HEK293T (cell line): ENCODE measurements at places on chromosomes 4 and X.

GRCh38 chrX:29890646-29891200 lies 324.6 kb upstream of the MAGEB2 start:
- DNase-seq, result no peak

DNA sequence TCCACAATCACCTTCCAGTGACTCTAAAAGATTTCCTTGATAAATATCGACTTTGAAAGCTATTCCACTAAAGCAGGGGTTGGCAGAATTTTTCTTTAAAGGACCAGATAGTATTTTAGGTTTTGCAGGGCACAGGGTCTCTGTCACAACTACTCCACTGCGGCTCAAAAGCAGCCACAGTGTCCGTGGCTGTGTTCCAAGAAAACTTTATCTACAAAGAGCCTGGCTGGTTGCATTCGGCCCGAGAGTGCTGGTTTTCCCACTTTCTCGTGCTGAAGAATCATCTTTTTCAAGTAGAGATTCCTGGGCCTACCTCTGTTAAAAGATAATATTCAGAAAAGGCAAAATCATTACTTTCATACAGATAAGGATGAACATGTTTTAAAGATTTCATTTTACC lies 55.6 kb downstream of the TSPAN7 start:
- no peak for DNase-seq

DNA sequence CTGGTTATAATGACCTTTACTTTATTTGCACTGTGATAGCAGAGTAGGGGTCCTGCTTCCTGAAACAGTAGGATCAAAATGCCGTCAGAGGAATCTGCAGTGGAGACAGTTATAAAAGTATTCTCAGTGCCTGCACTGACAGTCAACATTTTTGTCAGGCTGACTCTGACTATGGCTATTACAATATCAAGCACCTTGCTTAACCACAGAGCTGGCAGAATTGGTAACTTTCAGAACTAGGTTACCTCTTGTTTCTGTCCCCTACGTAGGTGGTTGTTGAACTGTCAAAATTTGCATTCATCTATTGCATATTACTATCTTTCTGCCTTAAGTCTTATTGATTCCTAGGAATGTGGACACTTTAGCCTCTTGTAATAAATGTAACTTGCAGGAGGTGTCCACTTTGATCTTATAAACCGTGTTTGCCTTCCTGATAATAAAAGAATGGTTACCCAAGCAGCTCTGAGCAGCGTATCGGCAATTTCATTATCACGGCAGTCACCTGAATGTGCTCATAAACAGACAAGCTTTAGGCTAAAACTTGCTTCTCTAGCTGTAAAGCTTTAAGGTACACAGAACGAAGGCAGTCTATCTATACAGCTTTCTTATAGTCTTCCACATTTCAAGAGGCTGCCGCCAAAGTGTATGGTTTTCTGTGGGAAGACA lies 353.0 kb upstream of the GALNT7 start:
- no peak for DNase-seq

GRCh38 chr4:182562350-182562749 lies 319.1 kb downstream of the TENM3 start:
- no peak for DNase-seq

DNA sequence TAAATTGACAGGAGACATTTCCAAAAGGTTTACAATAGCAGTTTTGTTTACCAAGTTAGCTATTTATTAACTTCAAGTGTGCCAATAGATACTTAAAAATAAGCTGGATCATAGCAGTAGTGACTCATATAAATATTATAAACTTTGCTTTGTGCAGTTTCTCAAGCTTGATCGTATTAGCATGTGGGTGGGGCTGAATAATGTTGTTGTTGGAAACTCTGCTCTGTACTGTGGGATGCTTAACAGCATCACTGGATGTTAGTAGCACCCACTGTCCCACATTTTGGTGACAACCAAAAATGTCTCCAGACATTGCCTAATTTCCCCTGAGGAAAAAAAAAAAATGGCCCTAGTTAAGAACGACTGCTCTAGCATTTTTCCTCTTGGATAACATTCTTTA lies 855.2 kb upstream of the ADGRL3 start:
- no peak for DNase-seq

GRCh38 chr4:176849076-176849475 lies 56.4 kb upstream of the VEGFC start:
- DNase-seq, result no peak

DNA sequence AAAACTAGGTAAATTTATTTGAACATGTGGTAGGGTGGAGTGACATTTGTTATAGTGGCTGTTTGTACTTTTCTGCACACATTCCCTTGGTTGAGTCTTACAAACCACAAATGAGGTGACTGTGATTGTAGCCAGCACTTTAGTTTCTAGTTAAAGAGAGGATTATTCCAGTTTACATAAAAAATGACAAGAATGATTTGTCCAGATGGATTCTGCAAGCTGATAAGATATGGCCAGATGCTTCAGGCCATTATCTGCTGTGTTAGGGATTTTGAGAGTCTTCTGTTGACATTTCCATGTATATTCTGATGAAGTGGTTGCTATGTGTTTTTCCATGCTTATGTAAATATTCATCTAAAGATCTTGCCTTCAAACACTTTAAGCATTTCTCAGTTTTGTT lies 31.0 kb upstream of the PDE5A start:
- DNase-seq, result no peak

- DNase-seq, result peak; percentile 38
Observed at GRCh38 chr4:87353592-87353991, 30.9 kb upstream of the HSD17B13 start.

GRCh38 chr4:120926358-120927025 lies 4.0 kb upstream of the PRDM5 start:
- DNase-seq, result no peak

- no peak for DNase-seq
Observed at GRCh38 chr4:169114341-169114974, 104.4 kb upstream of the CBR4 start.

GRCh38 chrX:5145957-5146356 lies 1082.7 kb downstream of the NLGN4X start:
- DNase-seq, result no peak

DNA sequence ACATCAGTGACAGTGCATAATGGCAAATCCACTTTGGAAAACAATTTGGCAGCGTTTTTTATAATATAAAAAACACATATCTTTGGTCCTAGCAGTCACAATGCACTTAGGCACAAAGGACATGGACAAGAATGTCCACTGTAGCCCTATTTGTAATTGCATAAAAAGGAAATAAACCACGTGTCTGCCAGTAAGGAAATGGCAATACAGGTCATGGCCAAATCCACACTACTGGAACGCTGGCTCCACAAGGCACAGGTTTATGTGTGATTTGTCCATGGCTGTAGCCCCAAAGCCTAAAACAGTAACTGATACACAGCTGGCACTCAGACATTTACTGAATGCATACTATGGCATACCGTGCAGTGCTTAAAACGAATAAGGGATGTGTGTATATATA lies 69.7 kb downstream of the CD99L2 start:
- no peak for DNase-seq

DNA sequence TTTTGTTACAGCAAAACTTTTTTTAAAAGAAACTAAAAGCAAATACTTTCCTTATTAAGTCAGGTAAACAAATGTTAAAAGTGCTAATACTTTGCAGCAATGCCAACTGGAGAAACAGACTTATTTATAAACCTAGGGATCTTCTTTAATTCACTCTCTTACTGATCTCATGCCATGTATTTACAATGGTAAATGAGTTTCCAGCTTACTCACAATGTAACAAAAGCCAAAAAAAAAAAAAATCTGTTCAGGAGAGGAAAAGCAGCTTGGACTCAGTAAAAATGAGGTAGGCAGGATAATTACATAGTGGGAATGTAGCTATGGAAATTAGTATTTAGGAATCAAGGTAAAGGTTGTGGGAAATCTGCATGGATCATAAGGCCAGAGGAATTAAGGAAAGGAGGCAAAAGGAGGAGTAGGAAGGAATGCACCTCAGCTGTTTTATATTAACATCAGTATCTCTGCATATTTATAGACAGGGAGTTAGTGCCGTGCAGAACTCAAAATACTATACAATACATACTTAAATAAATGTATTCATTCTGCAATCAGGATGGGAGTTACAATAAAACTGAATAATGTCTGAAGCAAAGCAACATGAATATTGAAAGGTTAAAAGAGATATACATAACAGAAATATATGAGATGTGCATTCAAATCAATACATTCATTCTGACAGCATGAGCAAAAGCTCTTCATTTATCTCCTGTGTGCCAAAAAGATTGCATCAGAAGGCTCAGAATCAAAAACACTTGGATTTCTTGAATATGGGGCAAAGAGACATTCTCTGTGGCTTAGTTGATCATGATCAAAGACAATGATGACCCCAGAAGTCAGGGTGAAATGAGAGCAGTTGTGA lies 57.9 kb upstream of the ETNPPL start:
- DNase-seq, result no peak

GRCh38 chr4:159487284-159487747 lies 384.4 kb downstream of the RAPGEF2 start:
- DNase-seq, result peak; percentile 73

DNA sequence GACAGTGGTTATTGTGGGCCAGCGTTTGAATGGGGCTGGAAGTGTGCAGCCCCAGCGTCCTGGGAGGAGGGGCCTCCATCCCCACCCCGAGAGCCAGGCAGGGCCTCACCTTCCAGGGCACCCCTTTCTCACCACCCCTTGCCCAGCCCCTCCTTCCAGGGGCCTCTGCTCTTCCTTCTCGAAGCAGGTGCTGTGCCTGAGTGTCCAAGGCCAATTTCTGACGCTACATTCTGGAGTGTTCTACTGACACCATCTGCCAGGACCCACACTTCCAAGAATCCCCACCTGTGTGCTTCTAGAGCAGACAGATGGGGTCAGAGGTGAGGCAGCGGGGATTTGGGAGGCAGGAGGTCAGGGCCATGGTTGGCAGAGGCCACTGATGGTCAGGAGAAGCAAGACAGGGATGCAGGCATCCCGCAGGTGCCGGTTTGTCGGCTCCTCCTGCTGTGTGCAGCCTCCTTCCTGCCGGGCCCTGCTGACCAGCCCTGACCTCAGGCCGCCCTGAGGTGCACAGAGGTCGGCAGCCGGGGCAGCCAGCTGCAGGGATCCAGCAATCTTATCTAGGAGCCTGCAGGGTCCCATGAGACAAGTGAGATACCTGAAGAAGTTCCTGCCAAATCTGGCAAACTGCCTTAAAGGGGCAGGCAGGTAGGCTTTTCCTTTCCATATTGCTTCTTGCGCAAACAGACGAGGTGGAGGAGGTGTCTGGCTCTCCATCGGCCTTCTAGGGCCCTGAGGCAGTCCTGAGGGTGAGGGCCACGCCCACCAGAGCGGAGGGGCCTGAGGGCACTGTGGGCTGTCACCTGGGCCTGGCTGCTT lies 18.8 kb downstream of the MSANTD1 start:
- DNase-seq, result no peak

GRCh38 chr4:52648836-52649235 lies 10.3 kb downstream of the USP46 start:
- DNase-seq, result no peak

- DNase-seq, result no peak
Observed at GRCh38 chrX:17710871-17711301, 26.4 kb upstream of the SCML1 start.

DNA sequence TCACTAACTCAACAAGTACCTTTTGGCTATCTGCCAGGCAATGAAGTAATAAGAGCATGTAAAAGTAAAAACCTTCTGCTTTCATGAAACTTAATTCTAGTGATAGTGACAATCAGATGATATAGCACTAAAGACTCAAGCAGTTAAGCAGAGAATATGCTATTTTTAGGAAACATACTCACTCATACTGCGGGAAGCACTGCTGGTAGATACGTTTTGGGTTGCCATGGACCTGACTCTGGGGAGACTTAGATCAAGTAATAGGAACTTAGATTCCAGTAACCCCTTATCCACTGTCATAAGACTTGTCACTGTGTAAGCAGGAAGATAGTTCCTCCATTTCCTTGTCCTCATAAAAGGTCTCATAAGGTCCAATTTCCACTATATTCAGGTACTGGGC lies 386.3 kb downstream of the DMD start:
- DNase-seq, result no peak

DNA sequence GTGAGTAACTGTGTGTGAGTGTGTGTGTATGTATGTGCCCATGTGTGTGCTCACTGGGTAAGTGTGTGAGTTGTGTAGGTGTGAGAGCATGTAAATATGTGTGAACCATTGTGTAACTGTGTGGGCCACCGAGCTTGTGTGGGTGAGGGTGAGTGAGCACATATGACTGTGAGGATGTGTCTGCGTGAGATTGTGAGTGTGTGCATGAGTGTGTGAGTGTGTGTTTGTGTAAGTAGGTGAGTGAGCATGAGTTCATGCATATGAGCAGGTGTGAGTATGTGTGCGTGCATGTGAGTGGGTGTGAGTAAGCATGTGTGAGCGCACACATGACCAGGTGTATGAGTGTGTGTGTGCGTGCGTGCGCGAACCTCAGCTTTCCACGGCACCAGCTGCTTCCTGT lies 1.4 kb upstream of the ATP2B3 start:
- DNase-seq, result no peak

DNA sequence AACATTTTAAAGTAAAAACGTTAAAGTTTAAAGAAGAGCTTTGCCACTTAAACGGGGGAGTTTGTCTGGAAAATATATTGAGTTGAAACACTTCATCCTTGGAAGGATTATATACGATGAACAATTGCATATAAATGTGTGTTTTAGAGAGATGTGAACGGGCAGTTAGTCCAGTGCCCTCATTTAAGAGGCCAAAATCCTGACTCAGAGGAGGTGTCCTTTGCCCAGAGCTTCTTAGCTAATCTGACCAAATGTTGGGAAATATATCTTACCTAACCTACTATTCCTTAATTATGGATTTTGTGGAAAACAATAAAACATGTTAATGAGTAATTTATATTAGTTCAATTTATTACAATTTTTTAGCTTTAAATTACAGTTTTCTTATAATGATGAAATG lies 327.2 kb upstream of the DIPK2B start:
- DNase-seq, result no peak

DNA sequence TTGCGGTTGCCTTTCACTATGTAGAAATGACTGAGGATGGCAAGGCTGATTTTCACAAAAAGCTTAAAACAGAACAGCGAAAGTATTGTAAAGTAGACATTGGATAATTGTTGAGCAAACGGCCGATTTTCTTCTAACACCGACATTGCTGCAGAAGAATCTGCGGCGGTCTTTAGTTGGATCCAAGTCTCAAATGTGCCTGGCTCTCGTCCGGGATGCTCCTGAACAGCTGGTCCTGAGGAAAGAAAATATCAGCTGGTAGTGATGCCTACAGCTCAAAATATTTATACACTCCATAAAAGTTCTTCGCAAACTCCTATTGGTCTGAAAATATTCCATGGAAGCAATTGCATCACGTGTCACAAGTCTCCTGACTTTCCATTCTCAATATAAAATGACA lies at the start of gene ASB5:
ASB5 (minus strand) TSS at position 260 of the 400 bp plus-strand sequence; CDS start at position 146, 114 bp downstream.
- DNase-seq, result no peak
